Activated CD8-positive, alpha-beta memory T cell treated with anti-CD3 and anti-CD28 coated beads, Interleukin-2, amount 10 ng/mL, durations not matched to agents 7 days and 5 days (primary cell): ENCODE measurements at places on chromosomes 12 and 14. TPM values are rescaled to one million over a fixed set of nuclear protein-coding genes. Genes with fewer than 3 reads are reported as not detected.

DNA sequence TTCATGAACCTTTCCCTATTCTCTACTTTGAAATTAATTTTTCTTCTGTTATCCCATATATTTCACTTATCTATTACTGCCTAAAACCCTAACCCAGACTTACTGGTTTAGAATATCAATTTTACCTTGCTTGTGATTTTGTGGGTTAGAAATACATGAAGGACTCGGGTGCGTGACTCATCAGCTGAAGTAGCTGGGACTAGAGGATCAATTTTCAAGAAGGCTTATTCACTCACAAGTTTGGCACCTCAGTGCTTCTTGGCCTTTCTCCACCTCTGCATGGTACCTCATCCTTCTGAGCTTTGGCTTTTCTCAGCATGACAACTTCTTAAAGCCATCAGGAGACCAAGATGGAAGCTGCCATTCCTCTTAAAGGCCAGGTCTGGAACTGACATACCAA, 57.8 kb downstream of the TMEM117 start:
- H3K36me3 ChIP-seq = peaks cover 3% of the 10 kb centered on the region
- DNase-seq = no peak
- H3K27me3 ChIP-seq = no peaks in the 10 kb centered on the region
- H3K27ac ChIP-seq = no peak overlapping the region

- no peak overlapping the region for H3K27ac ChIP-seq
- no peak for DNase-seq
- no peaks in the 10 kb centered on the region for H3K36me3 ChIP-seq
- H3K4me3 ChIP-seq = no peak overlapping the region
Observed at GRCh38 chr12:7844116-7844515, 28.6 kb downstream of the SLC2A14 start.

GRCh38 chr12:130286741-130287440, 50.8 kb upstream of the PIWIL1 start:
- no peaks in the 10 kb centered on the region for H3K36me3 ChIP-seq
- H3K4me1 ChIP-seq = no peaks in the 10 kb centered on the region
- no peak overlapping the region for H3K27ac ChIP-seq
- no peak for DNase-seq
- H3K27me3 ChIP-seq = no peaks in the 10 kb centered on the region
- no peak overlapping the region for H3K4me3 ChIP-seq

DNA sequence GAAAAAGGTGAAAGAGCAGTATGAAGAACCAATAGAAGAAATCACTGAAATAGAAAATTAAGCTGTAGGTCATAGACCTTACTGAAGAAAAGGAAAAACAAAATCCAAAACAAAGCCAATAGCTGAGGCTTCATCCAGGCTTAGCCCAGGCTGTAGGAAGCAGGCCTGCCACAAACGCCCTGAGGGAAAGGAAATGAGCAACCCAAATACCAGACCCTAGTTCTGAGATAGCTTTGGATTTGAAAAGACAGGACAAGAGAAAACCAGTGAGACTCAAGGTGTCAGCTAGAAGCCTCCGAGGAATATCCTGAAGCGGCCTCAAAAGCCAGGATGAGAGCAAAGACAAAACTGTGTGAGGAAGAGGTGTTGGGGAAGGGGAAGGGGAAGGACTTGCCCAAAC, 79.2 kb downstream of the FERMT2 start:
- no peak overlapping the region for H3K27ac ChIP-seq
- no peaks in the 10 kb centered on the region for H3K4me1 ChIP-seq
- no peak overlapping the region for H3K4me3 ChIP-seq
- H3K27me3 ChIP-seq = no peaks in the 10 kb centered on the region
- no peak for DNase-seq

DNA sequence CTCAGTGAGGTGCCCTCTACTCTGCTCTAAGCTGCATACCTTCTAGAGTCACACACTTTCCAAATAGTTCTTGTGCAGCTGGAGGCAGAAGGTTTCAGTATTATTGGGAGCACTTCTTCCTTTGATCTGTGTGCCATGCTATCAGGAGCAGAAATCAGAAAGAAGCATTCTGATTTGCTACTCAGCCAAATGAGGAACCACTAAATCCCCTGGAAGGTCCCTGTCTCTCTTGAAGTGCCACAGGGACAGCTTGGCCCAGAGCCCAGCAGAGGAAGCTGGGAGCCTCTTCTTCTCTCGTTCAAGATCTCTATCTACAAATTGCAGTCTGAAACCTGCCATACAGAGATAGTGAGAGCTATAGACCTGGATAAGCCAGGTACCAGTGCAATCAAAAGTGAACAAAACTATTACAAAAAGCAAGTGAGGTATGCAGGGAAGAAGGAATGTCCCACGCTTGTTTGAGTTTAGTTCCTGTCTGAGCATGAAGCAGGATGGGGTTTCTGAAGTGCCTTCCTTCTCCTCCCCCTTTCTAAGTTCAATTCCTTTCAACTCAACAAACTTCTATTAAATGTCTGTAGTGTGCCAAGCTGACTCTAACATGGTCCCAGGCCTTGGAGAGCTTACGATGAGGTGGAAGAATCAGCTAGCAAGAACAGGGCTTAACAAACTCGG, 100.9 kb upstream of the PARP11 start:
- H3K27ac ChIP-seq = peak overlapping the region; percentile 68
- H3K4me1 ChIP-seq = peaks cover 49% of the 10 kb centered on the region
- peak; percentile 36 for DNase-seq
- H3K27me3 ChIP-seq = no peaks in the 10 kb centered on the region

DNA sequence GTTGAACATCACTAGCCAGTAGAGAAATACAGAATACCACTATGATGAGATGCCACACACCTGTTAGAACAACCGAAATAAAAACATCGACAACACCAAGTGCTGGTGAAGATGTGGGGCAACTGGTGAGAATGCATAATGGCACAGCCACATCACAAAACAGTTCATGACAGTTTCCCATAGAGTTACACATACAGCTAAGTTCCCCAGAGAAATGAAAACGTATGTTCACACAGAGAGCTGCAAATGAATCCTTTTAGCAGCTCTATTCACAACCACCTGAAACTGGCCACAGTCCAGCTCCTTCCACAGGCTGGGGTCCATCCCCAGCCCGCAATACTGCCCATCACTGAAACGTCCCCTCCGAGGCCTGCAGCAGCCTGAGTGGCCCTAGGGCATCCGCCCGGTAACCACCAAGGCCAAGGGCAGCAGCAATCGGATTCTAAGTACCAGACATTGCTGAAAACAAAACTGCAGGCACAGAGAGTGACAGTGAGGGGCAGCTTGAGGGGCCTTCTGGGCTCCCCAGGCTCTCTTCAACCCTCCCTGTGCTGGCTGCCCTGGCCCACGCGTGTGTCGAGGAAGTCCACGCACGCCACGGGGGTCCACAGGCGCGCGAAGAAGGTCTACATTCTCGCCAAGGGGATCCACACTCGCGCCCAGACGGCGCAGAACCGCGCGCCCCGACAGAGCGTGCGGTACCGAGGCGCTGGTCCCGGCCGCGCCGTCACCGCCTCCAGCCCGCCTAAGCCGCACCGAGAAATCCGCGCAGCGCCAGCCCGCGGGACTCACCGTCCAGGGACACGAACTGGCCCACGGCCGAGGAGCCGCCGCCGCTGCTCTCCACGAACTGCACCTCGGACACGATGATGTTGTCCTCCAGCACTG, 903 bp downstream of the BRF1 start:
- DNase-seq = peak; percentile 53
- peaks cover 9% of the 10 kb centered on the region for H3K36me3 ChIP-seq
- peaks cover 3% of the 10 kb centered on the region for H3K27me3 ChIP-seq
- peaks cover 35% of the 10 kb centered on the region for H3K4me1 ChIP-seq
- peak overlapping the region; percentile 84 for H3K4me3 ChIP-seq
- peak overlapping the region; percentile 85 for H3K27ac ChIP-seq

DNA sequence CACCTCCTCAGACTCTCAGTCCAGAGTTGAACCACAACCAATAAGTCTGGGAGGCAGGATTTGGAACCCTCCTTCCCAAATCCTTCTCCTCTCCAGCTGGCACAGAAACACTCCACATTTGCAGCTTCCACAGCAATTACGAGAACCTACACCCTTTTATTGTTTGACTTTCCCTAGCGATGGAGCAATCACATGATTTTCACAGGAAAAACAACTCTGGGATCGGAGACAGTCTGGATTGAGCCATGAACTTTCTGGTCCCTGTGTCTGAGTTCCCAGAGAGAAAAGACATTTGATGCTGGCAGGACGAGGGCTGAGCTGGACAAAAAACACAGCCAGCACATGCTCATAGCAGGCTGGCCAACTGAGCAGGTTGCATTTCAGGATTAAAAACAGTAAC, 49.0 kb upstream of the STON2 start:
- H3K4me3 ChIP-seq = no peak overlapping the region
- DNase-seq = no peak
- H3K36me3 ChIP-seq = no peaks in the 10 kb centered on the region
- peaks cover 23% of the 10 kb centered on the region for H3K27me3 ChIP-seq
- H3K27ac ChIP-seq = no peak overlapping the region

GRCh38 chr14:36173161-36173560, 3.4 kb downstream of the PTCSC3 start:
- H3K27me3 ChIP-seq = peaks cover 18% of the 10 kb centered on the region
- H3K4me1 ChIP-seq = no peaks in the 10 kb centered on the region
- H3K4me3 ChIP-seq = no peak overlapping the region
- no peak overlapping the region for H3K27ac ChIP-seq

PMEL gene
- total RNA-seq = 0.23 TPM

ESPL1 gene
- 137 TPM for total RNA-seq

TAS2R46 gene
- total RNA-seq = 1.1 TPM
